Activated CD4-positive, alpha-beta memory T cell treated with anti-CD3 and anti-CD28 coated beads for 36 hours (primary cell): ENCODE measurements at places on chromosomes 7 and 10.

DNA sequence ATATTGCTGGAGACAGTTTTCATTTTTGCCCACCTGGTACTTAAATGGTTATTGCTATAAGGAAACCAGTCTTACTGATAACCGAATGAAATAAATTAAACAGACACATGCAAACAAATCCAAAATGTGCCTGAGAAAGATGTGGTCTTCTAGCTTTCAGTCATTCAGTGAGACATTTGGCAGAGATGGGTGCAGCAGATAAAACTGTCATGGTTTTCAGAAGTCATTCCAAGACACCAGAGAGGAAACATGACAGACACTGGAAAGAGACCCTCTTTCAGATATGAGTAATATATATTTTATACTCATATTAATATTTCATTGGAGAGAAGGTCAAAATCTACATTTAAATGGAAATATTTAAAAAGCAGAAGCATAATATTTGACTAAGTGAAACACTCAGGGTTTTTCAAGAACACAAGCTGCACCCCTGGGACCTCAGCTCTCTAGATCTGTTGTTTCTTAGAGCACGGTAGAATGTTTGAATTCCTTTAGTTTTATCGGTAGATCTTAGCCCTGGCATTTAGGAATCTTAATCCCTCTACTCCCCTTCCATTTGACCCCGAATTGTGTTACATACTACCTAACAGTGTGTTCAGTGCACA, 246.1 kb downstream of the AUTS2 start:
- no peaks in the 10 kb centered on the region for H3K4me1 ChIP-seq
- no peak for DNase-seq
- H3K27me3 ChIP-seq: peaks cover 2% of the 10 kb centered on the region
- H3K4me3 ChIP-seq: no peak overlapping the region
- no peak overlapping the region for H3K27ac ChIP-seq

DNA sequence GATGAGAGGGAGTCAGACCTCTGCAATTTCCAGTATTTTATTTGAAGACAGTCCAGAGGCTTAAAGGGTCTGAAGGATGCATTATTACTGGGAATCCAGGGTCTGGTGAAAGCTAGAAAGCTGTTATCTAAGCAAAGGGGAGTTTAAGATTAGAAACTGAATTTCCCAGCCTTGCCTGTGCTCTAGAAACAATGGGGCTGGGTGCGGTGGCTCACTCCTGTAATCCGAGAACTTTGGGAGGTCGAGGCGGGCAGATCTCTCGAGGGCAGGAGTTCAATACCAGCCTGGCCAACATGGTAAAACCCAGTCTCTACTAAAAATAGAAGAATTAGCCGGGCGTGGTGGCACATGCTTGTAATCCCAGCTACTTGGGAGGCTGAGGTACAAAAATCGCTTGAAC, 71.5 kb upstream of the ANLN start:
- H3K27me3 ChIP-seq: peaks cover 2% of the 10 kb centered on the region
- H3K4me3 ChIP-seq: no peak overlapping the region
- H3K36me3 ChIP-seq: no peaks in the 10 kb centered on the region
- no peak for DNase-seq
- no peaks in the 10 kb centered on the region for H3K4me1 ChIP-seq

- H3K4me1 ChIP-seq: no peaks in the 10 kb centered on the region
- no peaks in the 10 kb centered on the region for H3K36me3 ChIP-seq
- peaks cover 1% of the 10 kb centered on the region for H3K27me3 ChIP-seq
- DNase-seq: no peak
These were observed 30.4 kb downstream of the SUGCT start for GRCh38 chr7:40165216-40165615.

GRCh38 chr7:38147005-38147404, 31.0 kb upstream of the STARD3NL start:
- H3K27ac ChIP-seq: no peak overlapping the region
- no peaks in the 10 kb centered on the region for H3K36me3 ChIP-seq
- H3K4me3 ChIP-seq: no peak overlapping the region
- H3K4me1 ChIP-seq: no peaks in the 10 kb centered on the region
- DNase-seq: no peak

- no peaks in the 10 kb centered on the region for H3K27me3 ChIP-seq
- H3K4me1 ChIP-seq: no peaks in the 10 kb centered on the region
- no peak overlapping the region for H3K4me3 ChIP-seq
- no peaks in the 10 kb centered on the region for H3K36me3 ChIP-seq
- DNase-seq: peak; percentile 11
These were observed 936.6 kb downstream of the NRG3 start for GRCh38 chr10:82811621-82812020.

DNA sequence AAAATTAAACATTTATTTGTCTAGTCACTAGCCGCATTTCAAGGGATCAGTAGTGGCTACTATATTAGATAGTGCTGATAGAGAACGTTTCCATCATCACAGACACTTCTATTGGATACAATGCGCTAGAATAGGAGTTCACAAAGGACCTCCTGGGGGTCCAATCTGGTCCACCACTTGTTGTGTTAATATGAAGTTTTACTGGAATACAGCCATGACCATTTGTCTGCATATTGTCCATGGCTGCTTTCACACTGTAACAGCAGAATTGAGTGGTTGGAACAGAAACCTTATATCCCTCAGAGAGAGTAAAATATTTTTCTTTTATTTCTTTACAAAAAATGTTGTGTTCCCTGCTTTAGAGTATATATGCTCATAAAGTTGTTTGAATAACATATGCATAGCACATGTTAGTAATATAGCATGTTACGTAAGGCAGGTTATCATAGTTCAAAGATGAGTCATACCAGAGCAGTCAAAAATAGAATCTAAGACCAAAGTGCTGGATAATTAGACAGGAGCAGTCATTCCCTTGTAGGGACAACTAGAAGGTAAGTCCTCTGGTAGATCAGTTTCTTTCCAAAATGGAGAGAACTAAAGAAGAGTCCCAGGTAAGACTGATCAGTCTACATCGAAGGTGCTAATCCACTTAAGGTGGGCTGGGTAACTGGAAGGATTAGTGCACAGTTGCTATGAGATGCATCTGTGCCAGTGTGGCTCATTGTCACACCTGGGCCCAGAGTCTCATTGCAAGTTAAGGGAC, 14.9 kb downstream of the BZW2 start:
- peaks cover 19% of the 10 kb centered on the region for H3K4me1 ChIP-seq
- no peaks in the 10 kb centered on the region for H3K27me3 ChIP-seq
- DNase-seq: no peak
- no peak overlapping the region for H3K4me3 ChIP-seq
- peaks cover 18% of the 10 kb centered on the region for H3K36me3 ChIP-seq

GRCh38 chr10:125118701-125119100, 41.7 kb downstream of the CTBP2 start:
- H3K27ac ChIP-seq: no peak overlapping the region
- H3K4me3 ChIP-seq: no peak overlapping the region
- no peaks in the 10 kb centered on the region for H3K27me3 ChIP-seq
- no peaks in the 10 kb centered on the region for H3K4me1 ChIP-seq
- no peaks in the 10 kb centered on the region for H3K36me3 ChIP-seq
- DNase-seq: no peak

DNA sequence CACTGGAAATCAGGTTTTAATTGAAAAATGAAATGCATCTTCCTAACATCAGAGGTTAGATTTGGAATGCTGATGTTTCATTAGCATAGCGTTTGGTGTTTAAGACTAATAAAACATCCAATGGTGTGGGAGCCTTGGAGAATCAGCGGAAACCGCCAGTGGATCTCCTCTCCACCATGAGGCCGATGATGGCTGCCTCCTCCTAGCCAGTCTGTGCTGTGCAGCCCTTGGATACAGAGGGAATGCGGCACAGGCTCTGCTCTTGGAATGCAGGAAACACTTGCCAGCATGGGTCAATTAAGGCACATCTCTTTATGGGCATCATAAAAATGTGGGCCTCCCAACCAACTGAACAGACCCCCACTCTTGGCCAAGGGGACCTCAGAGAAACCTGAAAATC, 259.9 kb downstream of the GLRX3 start:
- DNase-seq: no peak
- H3K27me3 ChIP-seq: peaks cover 4% of the 10 kb centered on the region
- H3K4me1 ChIP-seq: no peaks in the 10 kb centered on the region
- no peak overlapping the region for H3K27ac ChIP-seq

DNA sequence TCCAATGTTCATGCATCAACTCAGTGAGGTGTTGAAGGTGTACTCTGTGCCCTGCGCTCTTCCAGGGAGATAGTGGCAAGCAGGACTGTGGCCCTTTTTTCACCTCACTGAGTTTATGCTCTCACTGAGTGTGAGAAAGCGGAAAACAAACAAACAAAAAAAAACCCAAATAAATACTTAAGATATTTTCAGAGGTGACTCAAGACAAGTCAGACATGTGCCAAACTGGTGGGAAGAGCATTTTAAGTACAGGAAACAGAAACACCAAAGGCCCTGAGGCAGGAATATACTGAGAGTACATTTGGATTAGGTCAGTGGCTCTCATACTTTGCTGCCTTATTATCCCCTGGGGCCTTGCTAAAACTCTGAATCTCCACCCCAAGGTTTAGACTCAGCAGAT, 111.9 kb upstream of the IGFBP3 start:
- no peak for DNase-seq
- H3K27me3 ChIP-seq: no peaks in the 10 kb centered on the region
- H3K27ac ChIP-seq: no peak overlapping the region
- no peak overlapping the region for H3K4me3 ChIP-seq
- H3K36me3 ChIP-seq: no peaks in the 10 kb centered on the region

DNA sequence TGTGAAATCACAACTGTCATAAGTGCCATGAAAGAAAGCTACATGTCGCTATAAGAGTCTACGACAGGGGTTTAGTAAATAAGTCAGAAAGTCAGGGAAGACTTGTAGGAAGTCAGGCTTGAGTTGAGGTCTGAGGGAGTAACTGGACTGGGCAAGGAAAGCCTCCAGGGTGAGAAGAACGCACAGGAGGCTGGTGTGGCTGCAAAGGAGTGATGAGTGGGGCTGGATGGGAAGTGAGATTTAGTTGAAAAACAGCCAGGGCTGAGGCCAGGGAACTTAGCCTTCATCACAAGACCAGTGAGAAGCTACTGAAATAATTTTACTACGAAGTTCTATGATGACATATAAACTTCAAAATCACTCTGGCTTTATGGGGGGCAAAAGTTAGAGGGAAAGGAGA, 763.7 kb upstream of the PHF14 start:
- H3K4me1 ChIP-seq: no peaks in the 10 kb centered on the region
- no peaks in the 10 kb centered on the region for H3K36me3 ChIP-seq
- DNase-seq: no peak
- no peak overlapping the region for H3K27ac ChIP-seq
- no peak overlapping the region for H3K4me3 ChIP-seq
- H3K27me3 ChIP-seq: no peaks in the 10 kb centered on the region

- H3K27ac ChIP-seq: no peak overlapping the region
- H3K4me1 ChIP-seq: no peaks in the 10 kb centered on the region
- DNase-seq: no peak
- no peak overlapping the region for H3K4me3 ChIP-seq
These were observed 680.2 kb downstream of the SDK1 start for GRCh38 chr7:3981281-3981680.

GRCh38 chr10:4514445-4515108, 311.4 kb upstream of the AKR1E2 start:
- no peak overlapping the region for H3K4me3 ChIP-seq
- peaks cover 9% of the 10 kb centered on the region for H3K27me3 ChIP-seq
- no peak overlapping the region for H3K27ac ChIP-seq
- DNase-seq: peak; percentile 42

DNA sequence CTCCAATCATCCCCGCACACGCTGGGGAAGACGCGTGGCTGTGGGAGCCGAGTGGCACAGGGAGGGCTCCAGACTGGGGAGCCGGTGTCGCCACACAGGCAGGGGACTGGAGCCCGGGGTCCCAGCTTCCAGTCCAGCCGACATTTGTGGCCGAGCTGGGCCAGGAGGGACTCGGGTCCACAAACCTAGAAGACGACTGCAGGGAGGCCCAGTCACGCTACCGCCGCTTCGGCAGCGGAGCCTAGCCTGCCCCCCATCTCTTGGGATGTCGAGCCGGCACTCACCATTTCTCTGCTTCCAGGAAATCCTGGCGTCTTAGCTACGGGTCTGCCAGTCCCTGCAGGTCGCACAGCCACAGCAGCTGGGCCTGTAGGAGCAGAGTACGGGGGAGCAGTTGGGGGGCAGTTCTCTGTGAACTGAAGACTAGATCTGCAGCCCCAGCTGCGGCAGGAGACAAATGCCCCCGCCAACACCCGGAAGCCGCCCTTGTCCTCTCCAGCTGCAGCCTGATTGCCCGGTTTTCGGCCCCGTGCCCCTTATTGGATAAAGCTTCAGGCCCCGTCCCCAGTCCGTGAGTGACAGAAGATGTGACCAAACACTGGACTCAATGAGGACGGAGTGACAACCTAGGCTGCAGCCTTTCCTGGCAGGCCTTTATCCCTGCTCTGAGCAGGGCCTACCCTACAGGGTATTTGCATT, 270.7 kb downstream of the ZNF33B start:
- DNase-seq: no peak
- H3K27me3 ChIP-seq: peaks cover 7% of the 10 kb centered on the region
- no peak overlapping the region for H3K4me3 ChIP-seq
- no peaks in the 10 kb centered on the region for H3K4me1 ChIP-seq
- H3K36me3 ChIP-seq: no peaks in the 10 kb centered on the region
- H3K27ac ChIP-seq: no peak overlapping the region

GRCh38 chr10:110036640-110037039, 28.9 kb downstream of the ADD3 start:
- H3K4me1 ChIP-seq: peaks cover 83% of the 10 kb centered on the region
- no peak overlapping the region for H3K4me3 ChIP-seq
- H3K27me3 ChIP-seq: no peaks in the 10 kb centered on the region
- DNase-seq: no peak
- H3K36me3 ChIP-seq: peaks cover 1% of the 10 kb centered on the region

GRCh38 chr10:29317423-29318021, 28.7 kb downstream of the LYZL1 start:
- H3K4me1 ChIP-seq: peaks cover 5% of the 10 kb centered on the region
- peaks cover 24% of the 10 kb centered on the region for H3K27me3 ChIP-seq
- no peaks in the 10 kb centered on the region for H3K36me3 ChIP-seq
- DNase-seq: no peak
- H3K27ac ChIP-seq: no peak overlapping the region

DNA sequence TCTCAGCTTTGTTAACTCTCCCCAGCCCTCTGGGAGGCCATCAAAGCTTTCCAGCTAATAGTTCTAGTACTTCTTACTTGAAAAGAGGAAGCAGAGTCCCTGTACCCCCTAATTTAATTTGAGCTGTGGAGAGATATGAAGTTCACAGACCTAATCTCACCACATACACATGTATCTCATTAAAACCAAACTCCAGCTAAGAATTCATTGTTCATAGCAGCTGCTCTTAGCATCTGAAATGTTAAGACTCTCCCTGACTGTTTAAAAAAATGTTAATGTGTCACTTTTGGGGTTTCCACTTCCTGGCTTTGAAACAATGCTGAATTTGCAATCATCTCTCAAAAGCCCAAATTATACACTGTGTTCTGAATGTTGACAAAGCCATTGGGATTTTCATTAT, 16.2 kb upstream of the MRC1 start:
- H3K36me3 ChIP-seq: no peaks in the 10 kb centered on the region
- no peak for DNase-seq
- H3K27me3 ChIP-seq: no peaks in the 10 kb centered on the region

- H3K4me3 ChIP-seq: no peak overlapping the region
- H3K27ac ChIP-seq: no peak overlapping the region
- H3K4me1 ChIP-seq: no peaks in the 10 kb centered on the region
- no peaks in the 10 kb centered on the region for H3K36me3 ChIP-seq
- no peak for DNase-seq
These were observed 97.0 kb upstream of the PDE1C start for GRCh38 chr7:32167256-32167655.
